ENCODE measurements at places on chromosomes 5 and 9. TPM values are rescaled to one million over a fixed set of nuclear protein-coding genes. Genes with fewer than 3 reads are reported as not detected.

Gene S1PR3
- 8.1 TPM for total RNA-seq

Gene PCDHGB3
- total RNA-seq, result 0.49 TPM

Gene GLDC
- 4.0 TPM for total RNA-seq

Gene CSF1R
- 0.05 TPM for total RNA-seq

Gene VCAN
- 0.72 TPM for total RNA-seq

Gene CDO1
- not detected for total RNA-seq

Gene GPR21
- total RNA-seq, result not detected

Gene IGFBPL1
- total RNA-seq, result 13.7 TPM

Gene RFESD
- total RNA-seq, result 2.2 TPM

Gene PROP1
- total RNA-seq, result not detected

Gene PCDH1
- 9.0 TPM for total RNA-seq

Gene RELL2
- total RNA-seq, result 13.3 TPM

Gene SLC9A3
- 2.0 TPM for total RNA-seq

Gene RANBP17
- total RNA-seq, result not detected

Gene TAF11L14
- total RNA-seq, result not detected

Gene MEIKIN
- not detected for total RNA-seq

Gene LEAP2
- 1.4 TPM for total RNA-seq

Gene NPR3
- 0.10 TPM for total RNA-seq

Gene SKP2
- 21.5 TPM for total RNA-seq

Gene PCDHA4
- 3.1 TPM for total RNA-seq

Gene IRGM
- total RNA-seq, result 0.18 TPM

Gene DEPDC1B
- total RNA-seq, result 22.2 TPM

Gene PRLR
- total RNA-seq, result 0.46 TPM

Gene UBE2QL1
- not detected for total RNA-seq

Gene TIMD4
- not detected for total RNA-seq

Gene NOXA1
- total RNA-seq, result 3.7 TPM

Gene GALNT12
- total RNA-seq, result 3.3 TPM

Gene TMEM250
- 34.0 TPM for total RNA-seq

Gene DOCK2
- 1.4 TPM for total RNA-seq

Gene TTC33
- 12.6 TPM for total RNA-seq

Gene GEMIN5
- total RNA-seq, result 29.5 TPM

Gene FST
- total RNA-seq, result 0.51 TPM

Gene SPATA31E1
- not detected for total RNA-seq

Gene C9
- total RNA-seq, result 0.05 TPM

Gene SEMA5A
- total RNA-seq, result 0.15 TPM

Gene NR6A1
- 7.6 TPM for total RNA-seq

Gene PLCXD3
- 0.10 TPM for total RNA-seq

Gene PDZD2
- 0.10 TPM for total RNA-seq

Gene SPATA31C1
- not detected for total RNA-seq

Gene NR4A3
- total RNA-seq, result 0.13 TPM

Gene ZNG1C
- 22.4 TPM for total RNA-seq

Gene DDX4
- total RNA-seq, result not detected

Gene TAF7
- 71.0 TPM for total RNA-seq

Gene AQP3
- total RNA-seq, result 1.0 TPM

Gene COL15A1
- 0.10 TPM for total RNA-seq

Gene TSSK1B
- total RNA-seq, result not detected

Gene PTGS1
- total RNA-seq, result 61.2 TPM

Gene C1QTNF2
- 0.44 TPM for total RNA-seq

Gene CCL28
- total RNA-seq, result 5.8 TPM

Gene FUT7
- total RNA-seq, result not detected

Gene ERAP2
- 15.5 TPM for total RNA-seq

Gene KCNIP1
- not detected for total RNA-seq

Gene SHISAL2B
- not detected for total RNA-seq

Gene CETN3
- 30.6 TPM for total RNA-seq

Gene GFPT2
- 2.1 TPM for total RNA-seq

Gene FRMD3
- 14.5 TPM for total RNA-seq

Gene SLC27A6
- not detected for total RNA-seq

Measured in Panc1 (cell line).